ENCODE measurements at places on chromosomes 7 and 10.

DNA sequence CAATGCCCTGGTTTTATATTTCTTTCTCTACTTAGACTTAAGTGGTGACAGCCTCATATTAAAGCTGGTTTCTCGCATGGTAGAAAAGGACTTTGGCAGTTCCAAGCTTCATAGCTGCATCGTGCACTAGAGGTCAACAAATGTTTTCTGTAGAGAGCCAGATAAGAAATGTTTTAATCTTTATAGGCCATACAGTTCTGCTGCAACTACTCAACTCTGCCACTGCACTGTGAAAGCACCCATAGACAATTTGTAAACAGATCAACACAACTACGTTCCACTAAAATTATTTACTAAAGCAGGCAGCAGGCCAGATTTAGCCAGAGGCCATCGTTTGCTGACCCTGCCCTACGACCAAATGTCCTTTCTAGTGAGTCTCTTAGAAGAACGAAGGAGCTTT, 36.7 kb downstream of the CSGALNACT2 start:
- DNase-seq = no peak

DNA sequence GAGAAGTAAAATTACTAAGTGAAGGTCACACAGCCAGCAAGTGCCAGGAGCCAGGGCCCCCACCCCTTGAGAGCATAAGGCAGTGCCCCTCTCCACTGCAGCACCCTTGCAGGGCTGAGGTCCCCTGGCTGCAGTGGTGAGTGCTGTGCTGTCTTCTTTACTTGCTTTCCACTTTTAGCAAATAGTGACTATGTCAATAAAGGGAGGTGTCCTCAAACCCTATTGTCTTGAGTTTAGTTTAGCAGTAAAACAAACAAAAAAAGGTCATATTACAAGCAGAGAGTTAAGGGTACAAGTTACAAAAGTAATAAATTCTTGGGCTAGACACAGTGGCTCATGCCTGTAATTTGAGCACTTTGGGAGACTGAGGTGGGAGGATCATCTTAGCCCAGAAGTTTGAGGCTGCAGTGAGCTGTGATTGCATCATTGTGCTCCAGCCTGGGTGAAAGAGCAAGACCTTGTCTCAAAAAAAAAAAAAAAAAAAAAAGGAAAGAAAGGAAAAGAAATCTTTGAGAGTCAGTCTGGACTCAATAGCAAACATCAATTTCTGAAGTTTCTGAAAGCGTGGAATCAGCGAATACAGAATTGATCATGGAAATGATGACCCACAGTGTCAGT, 39.0 kb upstream of the KIF5B start:
- no peak for DNase-seq

DNA sequence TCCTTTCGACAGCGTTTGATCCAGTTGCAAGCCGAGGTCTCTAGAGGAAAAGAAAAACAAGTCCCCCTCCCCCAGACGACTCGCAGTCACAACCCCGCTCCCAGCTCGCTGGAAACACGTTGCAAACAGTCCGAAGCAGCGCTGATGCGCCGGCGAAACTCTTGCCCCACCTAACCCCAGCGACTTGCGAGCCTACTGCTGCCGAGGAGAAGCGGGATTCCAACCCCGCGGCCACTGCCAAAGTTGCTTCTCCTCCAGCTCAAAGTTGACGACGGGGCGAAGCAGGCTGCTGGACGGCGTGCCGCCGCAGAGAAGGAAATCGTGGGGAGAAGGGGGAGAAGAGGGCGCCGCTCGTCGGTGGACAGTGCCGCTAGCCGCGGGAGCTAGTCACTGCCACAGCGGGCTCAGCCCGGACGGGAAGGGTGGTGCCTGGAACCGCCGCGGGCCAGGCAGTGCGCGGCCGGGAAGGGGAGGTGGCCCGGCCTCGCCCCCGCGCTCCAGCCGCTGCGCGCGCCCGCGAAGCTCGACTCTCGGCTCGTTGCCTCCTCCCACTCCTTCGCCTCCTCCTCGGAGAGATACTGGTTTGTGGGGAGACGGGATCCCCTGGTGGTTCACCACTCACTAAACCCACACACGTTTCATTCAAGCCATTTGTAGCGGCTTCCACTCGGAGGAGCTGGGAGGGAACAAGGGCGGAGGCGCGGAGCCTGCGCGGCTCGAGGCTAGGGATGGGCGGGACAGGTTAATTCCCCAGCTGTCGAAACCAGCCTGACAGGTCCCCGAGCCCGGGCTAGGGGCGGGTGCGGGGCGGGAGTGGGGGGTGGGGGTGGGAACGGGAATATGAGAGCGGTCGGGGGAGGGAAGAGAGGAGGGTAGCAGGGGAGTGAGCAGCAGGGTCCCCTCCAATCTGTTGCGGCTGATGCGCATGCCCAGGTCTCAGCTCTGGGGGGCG, at the start of gene GPR37:
GPR37 (minus strand) TSS at position 392 of the 952 bp plus-strand sequence. CDS start 816 bp downstream, outside the sequence.
- DNase-seq = peak; percentile 59

DNA sequence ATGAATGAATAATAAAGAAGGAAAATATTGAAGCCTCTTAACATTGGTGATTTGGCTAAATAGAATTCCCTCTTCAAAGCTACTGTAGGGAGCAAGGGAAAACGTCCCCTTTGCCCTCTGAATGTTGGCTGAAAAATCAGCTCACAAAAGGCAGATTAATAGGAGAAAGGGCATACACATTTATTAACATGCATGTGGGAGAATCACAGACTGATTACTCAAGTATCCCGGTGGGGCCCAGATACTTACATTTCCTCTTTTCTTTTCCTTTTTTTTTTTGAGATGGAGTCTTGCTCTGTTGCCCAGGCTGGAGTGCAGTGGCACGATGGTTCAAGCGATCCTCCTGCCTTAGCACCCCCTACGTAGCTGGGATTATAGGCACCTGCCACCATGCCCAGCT, 68.5 kb downstream of the HK1 start:
- no peak for DNase-seq

DNA sequence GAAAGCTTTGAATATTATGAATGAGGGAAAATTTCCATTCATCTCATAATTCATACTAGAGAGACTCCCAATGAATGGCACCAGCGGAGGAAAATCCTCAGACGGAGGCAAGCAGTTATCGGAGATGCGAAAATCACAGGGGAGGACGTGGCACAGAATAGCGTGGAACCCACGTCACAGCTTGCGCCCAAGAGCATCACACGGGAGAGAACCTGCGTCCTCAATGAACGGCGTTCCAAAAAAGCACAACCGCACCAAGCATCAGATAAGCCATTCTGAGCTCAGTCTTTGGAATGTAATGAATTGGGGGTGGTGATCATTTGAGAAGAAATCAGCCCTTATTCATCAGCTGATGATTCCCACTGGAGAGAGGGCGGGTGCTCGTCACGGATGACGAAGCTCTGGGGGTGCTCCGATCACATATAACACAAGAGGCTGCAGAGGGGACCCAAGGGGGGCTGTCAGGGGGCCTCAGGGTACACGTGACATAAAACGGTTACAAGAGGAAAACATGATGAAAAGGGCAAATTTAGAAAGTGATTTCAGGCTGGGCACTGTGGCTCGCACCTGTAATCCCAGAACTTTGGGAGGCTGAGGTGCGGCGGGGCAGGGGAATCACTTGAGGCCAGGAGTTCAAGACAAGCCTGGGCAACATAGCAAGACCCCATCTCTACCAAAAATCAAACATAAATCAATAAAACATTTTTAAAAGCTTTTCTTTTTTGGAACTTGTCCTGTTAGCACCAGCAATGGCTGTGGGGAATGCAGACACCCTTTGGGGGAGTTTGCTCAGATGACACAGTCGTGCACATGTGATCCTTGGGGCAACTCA, 33.8 kb upstream of the FIS1 start:
- DNase-seq = no peak

DNA sequence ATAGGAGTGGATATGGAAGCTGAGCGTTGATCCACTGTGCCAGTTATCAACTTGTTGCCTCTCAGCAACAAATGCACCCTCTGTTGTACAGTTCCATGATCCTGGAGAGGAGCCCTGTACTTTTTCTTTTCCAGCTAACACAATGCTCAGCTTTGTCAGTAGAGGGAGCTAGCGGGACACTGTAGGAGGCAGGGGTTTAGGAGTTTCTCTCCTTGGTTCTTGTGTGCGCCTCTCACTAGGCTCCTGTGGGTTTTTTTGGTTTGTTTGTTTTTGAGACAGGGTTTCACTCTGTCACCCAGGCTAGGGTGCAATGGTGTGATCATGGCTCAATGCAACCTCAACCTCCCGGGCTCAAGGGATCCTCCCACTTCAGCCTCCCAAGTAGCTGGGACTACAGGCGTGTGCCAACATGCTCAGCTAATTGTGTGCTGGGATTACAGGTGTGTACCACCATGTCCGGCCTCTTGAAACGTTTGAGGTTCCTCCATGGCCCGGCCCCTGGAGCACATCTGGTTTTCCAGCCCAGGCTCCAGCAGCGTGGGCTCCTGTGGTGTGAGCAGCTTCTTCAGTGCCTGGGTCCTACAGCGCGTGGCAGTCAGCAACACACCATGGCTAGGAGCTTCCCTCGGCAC, 12.0 kb upstream of the MARVELD1 start:
- DNase-seq = no peak
